ENCODE measurements at places on chromosomes 7 and 10.
A peak's percentile ranks its signal among the peaks of the same experiment; 100 is the strongest.

- no peak for DNase-seq
These were observed 64.9 kb downstream of the DAGLB start for GRCh38 chr7:6382817-6383216.

- no peak for DNase-seq
These were observed 13.8 kb downstream of the CYP3A5 start for GRCh38 chr7:99666013-99666395.

- no peak for DNase-seq
These were observed 6.8 kb downstream of the IL15RA start for GRCh38 chr10:5970527-5970926.

GRCh38 chr7:123673137-123673732, 17.6 kb downstream of the LMOD2 start:
- DNase-seq: no peak

DNA sequence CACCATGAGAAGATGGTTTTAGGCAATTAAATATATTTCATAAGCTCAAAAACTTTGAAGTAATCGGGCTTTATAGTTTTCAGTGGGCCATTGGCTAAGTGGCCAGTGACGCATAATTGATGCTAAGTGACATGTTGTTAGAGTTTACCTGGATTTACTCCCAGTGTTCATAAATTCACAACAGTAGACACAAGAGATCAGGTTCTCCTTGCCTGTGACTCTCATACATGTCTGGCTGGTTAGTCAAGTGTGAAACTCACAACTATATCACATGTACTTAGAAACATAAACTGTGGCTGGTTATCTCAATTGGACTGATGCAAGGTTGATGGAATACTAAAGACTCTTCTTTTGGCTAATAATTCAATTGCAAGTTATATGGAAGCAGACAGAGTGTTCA, 26.2 kb downstream of the ASB15 start:
- DNase-seq: no peak

DNA sequence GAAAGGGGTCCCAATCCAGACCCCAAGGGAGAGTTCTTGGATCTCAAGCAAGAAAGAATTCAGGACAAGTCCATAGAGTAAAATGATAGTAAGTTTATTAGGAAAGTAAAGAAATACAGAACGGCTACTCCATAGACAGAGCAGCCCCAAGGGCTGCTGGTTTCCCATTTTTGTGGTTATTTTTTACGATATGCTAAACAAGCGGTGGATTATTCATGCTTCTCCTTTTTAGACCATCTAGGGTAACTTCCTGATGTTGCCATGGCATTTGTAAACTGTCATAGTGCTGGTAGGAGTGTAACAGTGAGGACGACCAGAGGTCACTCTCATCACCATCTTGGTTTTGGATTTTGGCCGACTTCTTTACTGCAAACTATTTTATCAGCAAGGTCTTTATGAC, 1033.4 kb downstream of the SORCS3 start:
- DNase-seq: no peak

DNA sequence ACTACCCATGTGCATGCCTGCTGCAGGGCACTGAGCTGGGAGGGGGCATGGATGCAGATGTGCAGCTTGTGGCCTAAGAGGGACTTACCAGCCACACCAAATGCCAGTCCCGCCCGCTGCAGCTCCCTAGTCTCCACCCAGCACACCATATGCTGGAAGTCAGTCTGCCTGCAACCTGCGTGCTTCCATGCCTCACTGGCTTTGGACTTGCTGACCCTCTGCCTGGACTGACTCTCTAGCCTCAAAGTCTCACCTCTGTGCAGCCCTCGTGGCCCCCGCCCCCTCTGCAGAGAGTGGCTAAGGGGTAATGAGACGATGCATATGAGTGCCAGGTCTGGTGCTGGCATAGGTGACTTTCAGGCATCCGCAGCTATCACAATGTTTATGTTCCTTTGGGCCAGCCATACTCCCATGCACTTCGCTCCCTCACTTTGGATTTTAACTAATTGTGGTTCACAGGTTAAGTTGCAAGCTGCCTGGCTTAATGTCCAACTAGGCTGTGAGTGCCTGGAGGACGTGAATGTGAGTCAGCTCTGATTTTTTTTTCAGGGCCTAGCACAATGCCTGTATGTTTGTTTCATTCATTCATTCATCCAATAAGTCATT, 21.7 kb downstream of the TRIM8 start:
- no peak for DNase-seq

GRCh38 chr7:147509541-147510200, 1080.9 kb upstream of the C7orf33 start:
- DNase-seq: no peak

DNA sequence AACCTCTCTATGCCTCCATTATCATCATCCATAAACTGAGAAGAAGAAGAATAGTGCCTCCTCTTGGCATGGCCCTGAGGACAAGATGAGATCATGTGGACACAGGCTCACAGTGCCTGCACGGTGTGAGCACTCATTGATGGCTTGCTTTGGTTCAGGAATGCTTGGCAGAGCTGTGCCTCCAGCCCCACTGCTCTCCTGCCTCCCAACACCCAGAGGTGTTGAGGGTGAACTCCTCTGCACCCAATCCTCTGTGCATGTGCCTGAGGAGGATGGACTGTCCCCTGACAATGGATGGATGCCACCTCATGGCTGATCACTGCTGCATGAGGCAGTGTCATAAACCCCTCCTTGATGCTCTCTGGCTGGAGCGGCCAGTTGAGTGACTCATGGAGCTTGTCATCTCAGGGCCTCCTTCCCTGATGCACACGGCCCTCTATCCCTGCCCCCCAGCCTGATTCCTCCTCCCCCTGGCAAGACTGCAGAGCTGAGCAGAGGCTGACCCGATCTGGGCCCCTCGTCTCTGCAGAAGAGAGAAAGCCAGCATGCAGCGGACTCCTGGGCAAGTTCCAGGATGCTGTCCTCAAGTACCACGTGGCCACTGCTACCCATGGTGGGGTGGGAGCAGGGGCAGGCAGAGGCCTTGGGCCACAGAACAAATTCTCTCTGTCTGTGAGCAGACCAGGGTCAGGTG, 136.3 kb downstream of the KCNMA1 start:
- DNase-seq: no peak

DNA sequence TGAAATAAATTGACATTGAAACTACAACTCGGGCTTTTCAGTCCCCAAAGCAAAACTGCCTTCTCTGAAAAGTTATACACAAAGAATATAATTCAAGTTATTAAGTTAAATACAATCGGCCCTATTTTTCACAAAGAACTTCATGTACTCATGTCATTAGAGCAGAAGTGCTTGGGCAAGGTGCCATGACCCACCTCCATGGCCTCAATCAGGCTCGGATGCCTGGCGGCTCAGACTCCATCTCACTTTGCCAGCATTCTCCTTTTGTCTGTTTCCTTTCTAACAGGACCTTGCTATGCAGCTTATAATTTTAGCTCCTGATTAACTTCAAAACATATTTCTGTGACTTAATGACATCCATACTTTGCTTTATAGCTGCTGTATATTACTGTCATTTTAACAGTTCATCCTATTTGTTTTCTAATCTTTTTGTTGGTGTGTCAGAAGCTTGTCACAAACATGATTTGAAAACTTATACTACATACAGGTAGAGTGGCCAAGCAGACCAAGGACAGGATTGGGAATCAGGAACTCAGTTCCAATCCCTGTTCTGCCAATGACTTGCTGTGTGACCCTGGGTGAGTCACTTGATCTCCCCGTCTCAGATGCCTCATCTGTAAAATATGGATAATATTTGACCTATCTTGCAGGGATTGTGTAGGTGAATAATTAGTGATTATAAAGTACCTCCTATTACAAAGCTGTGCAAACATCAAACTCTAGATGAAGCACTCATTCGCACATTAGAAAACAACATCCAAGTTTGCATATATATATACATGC, 60.8 kb upstream of the ITGA8 start:
- no peak for DNase-seq

DNA sequence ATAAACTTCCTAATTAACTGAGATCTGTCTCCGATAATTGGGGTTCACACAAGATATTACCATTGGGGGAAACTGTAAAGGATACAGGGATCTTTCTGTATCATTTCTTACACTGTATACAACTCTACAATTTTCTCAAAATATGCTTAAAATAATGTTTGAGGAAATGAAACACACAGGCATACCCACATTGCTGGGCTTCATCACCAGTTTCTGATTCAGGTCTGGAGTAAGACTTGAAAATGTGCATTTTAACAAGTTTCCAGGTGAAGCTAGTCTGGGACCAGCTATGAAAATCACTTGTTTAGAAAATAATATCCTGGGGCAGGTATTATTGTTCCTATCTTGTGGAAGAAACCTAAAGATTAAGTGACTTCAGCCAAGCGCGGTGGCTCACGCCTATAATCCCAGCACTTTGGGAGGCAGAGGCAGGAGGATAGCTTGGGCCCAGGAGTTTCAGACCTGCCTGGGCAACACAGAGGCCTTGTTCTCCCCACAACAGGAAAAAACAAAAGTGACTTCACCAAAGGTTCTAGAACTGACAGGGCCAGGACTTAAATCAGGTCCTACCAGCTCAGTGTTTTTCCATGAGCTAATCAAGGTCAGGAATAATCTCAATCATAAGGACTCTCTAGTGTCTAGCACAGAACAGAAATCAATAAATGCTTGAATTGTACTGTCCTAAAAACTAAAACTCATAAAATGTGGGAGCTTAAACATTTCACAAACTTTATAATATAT, 12.6 kb downstream of the TOMM7 start:
- DNase-seq: no peak

DNA sequence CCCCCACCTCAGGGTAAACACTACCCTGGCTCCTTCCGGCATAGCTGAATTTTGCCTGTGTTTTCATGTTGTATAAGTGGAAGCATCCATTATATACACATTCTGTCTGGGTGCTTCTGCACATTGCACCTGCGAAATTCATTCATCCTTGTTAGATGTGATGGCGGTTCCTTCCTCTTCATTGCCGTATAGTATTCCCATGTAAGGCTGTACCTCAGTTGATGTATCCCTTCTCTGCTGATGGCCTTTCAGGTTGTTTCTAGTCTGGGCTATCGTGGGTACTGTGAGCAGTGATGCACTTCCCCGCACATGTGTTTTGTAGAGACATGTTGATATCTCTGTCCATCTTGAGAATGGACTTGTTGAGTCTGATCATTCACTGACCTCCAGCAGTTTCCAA, 28.9 kb downstream of the ELFN1 start:
- no peak for DNase-seq

GRCh38 chr7:23222439-23223030, 24.0 kb upstream of the GPNMB start:
- no peak for DNase-seq

DNA sequence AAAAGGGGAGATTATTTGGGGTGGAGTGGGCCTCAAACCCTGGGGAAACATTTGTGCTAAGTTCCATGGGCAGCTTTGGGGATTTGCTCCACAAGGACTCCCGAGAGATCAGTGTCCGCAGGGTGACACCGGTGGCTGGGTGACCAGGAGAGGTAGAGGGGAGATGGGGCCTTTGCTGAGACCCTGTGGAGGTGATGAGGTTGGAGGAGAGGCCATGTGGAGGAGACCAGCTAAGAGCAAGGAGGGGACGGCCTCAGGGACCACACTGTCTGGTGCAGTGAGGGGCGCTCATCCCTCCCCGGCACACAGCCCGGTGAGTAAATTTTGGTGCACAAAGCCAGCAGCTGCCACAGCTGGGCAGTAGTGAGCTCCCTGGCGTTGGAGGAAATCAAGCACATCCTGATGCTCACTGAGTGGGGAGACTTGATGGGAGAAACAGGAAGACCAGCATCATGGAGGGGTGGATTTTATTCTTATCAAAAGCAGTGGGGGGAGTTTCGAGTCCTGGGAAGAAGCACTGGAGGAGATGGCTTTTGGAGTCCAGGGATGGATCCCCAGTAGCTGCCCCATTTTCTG, 20.2 kb upstream of the ELFN1 start:
- no peak for DNase-seq

DNA sequence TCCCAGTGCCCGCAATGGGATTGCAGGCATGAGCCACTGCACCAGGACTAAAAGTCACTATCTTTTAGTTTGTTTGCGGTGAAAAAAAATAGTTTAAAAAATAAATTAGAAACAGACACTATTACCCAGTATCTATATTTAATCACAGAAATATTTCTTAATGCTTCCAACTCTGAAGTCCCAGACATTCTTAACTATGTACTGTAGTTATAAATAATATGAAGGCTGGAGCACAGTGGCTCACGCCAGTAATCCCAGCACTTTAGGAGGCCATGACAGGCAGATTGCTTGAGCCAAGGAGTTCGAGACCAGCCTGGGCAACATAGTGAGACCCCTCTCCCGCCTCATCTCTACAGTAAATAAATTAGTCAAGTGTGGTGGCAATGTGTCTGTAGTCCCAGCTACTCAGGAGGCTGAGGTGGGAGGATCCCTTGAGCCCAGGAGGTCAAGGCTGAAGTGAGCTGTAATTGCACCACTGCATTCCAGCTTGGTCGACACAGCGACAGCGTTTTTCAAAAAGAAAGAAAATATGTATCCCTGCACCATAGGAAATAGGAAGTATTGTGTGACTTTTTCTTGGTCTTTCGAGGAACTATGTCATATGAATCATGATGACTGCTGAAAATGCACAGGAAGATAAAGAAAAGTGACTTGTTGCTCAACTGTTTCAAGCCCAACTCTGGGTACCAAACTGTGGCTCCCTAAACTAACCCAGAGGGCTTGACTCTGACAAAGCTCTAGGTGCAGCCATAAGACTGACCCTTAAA, 74.9 kb upstream of the STEAP1B start:
- DNase-seq: no peak

DNA sequence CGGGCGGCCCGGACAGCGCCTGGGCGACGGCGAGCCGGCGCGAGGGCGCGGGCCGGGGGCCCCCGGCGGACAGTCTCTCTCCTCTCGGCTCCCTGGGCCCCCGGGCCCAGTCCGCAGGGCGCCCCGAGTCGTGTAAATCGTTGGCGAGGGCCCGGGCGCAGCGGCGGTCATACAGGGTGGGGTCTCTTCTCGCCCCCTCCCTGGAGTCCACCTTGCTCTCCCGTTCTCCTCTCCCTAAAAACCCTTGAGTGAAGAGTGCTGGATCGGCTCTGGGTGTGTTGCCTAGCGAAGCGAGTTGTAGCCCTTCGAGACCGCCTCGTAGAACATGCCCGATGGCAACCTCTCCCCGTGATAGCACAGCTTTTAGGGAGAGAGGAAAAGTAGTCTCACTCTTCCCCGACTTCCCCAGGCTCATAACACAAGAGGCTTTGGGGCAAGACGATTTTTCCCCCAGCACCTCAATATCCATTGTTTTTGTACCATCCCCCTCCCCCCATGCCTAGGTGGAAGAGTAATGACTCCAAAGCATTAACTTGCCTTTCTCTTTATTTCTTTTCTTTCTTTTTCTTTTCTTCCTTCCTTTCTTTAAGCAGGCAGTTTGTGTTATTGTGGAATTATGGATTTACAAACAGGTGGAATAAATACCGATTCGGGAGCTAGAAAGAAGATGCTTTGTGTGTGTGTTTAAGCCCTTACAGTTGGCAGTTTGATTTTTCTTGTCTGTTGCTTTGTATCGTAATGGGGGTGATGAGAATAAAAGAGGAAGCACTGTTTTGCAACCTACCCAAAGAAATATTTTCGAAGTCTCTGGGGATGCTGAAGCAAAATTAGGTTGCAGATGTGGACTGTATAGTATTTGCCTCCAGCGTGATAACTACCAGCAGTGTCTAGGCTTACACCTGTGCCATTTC, 822 bp downstream of the SHOC2 start:
- DNase-seq: peak; percentile 18
